ENCODE measurements at places on chromosomes 7 and 10.

GRCh38 chr10:49609006-49609282 is 1.2 kb upstream of the SLC18A3 start:
- no peak for DNase-seq

- DNase-seq = no peak
These were observed 662 bp upstream of the PPIF start for GRCh38 chr10:79346388-79347225.

DNA sequence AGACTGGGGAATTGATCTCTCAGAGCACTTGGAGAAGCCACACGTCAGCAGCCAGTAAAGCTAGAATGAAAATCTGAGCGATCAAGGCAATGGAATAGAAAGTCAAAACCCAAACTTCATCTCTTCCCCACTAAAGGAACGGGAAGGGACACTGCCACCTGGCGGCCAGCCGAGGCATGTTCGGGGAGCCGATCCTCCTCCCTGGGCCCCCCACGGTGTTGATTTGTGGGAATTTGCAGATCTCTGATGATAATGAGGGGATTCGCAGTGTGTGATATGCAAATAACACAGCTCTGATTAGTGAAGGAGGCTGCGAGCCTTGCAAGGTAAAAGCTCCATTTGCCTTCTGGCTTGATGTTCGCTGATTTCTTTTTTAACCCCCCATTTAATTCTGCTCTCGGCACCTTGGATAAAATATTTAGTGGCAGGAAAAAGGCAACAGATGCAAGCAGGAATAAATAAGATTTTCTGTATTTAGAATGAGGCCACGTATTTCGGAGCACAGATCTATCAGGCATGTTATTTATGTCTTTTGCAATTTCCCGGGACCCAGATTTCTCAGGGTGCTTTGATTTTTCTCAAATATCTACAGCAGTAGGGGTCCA is 258.6 kb downstream of the PAXIP1 start:
- DNase-seq = no peak

GRCh38 chr7:117066668-117067067 is 113.4 kb downstream of the ST7 start:
- DNase-seq = no peak

GRCh38 chr10:14409856-14410458 is 79.2 kb upstream of the FRMD4A start:
- DNase-seq = no peak

- no peak for DNase-seq
These were observed 142.9 kb upstream of the VWC2 start for GRCh38 chr7:49630513-49630912.

GRCh38 chr10:80064120-80064886 is 14.2 kb upstream of the TMEM254 start:
- DNase-seq = no peak

DNA sequence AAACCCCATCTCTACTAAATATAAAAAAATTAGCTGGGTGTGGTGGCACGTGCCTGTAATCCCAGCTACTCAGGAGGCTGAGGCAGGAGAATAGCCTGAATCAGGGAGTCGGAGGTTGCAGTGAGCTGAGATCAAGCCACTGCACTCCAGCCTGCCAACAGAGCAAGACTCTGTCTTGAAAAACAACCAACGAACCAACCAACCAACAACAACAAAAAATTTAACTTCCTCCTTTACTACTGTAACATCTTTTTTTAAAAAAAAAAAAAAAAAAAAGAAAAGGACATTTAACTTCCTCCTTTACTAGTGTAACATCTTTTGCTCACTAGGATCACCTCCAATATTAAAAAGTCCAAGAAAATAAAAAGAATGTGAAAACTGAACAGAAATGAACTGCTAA is 92.3 kb upstream of the TMEM168 start:
- DNase-seq = no peak

- DNase-seq = no peak
These were observed 27.1 kb downstream of the NMT2 start for GRCh38 chr10:15141136-15142054.

GRCh38 chr10:129932751-129933433 is 31.2 kb downstream of the EBF3 start:
- DNase-seq = no peak

GRCh38 chr10:33422471-33423153 is 88.1 kb upstream of the NRP1 start:
- DNase-seq = no peak

DNA sequence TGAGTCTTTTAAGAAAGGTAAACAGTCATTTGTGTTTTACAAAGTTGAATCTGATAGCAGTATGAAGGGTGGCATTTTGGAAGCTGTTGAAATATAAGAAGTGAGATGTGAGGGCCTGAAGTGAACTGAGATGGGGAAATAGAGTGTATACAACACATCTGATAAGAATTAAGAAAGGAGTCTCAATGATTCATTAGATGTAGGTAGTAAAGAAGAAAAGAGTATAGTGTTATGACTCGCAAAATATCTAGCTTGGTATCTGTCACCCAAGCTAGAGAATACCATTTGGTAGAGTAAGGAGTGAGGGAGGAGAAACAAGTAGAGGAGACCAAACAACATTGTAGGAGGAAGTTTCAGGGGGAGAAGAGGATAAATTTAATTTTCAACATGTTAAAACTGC is 5.3 kb downstream of the PTPN12 start:
- no peak for DNase-seq

- no peak for DNase-seq
These were observed 3.3 kb upstream of the SEC31B start for GRCh38 chr10:100522945-100523344.

- DNase-seq = no peak
These were observed 144.2 kb downstream of the CTTNBP2 start for GRCh38 chr7:117728890-117729624.

- no peak for DNase-seq
These were observed 1.8 kb downstream of the SNCG start for GRCh38 chr10:86960003-86960862.

- DNase-seq = no peak
These were observed 77.5 kb upstream of the KMT2E start for GRCh38 chr7:104936546-104936945.

DNA sequence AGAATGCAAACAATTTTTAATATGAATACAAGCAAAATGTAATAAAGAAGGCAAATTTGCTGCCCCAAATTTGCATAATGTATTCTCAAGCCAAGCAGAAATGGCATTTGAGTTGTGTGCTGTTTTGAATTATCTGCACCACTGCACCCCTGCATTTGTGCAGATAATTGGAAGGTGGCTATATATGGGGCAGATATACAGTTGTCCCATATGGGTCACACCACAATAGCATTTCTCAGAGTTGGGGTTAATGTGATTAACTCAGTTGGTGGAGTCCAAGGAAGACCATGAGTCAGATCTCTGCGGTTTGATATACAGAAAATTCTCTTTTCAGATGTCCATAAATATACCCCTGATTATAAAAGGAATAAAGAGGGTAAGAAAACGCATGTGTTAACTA is 68.9 kb upstream of the EXOC4 start:
- DNase-seq = no peak

DNA sequence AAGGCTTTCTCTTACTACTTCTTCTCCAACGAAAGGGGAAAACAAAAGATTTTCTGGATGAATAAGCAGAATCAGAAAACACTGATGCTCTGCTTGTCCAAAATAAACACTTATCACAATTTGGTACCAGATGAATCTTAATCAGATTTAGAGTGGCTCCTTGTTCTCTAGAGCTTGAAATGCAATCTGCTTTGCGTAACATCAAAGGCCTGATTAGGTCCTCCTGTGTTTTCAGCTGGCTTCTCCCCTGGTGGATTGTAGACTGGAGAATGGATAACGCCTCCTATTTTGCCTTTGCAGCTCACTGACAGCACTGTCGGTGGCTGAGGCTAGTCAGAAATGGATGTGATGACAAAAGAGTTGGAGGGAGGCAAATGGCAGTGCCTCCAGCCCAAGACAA is 91.2 kb downstream of the FAM13C start:
- DNase-seq = no peak

- no peak for DNase-seq
These were observed 50.8 kb upstream of the RSU1 start for GRCh38 chr10:16867990-16868389.

GRCh38 chr10:122138831-122139625 is 132.1 kb upstream of the BTBD16 start:
- DNase-seq = no peak

- no peak for DNase-seq
These were observed 125.4 kb upstream of the PPP2R2D start for GRCh38 chr10:131775433-131775832.

GRCh38 chr10:124741281-124741921 is 2.8 kb downstream of the FAM53B start:
- peak; percentile 57 for DNase-seq

GRCh38 chr10:95475827-95476468 is 85.2 kb downstream of the SORBS1 start:
- DNase-seq = no peak
